Stimulated activated CD4-positive, alpha-beta T cell treated with anti-CD3 and anti-CD28 coated beads, Interleukin-2, amount 100 ng/mL, for 4 hours (primary cell): ENCODE measurements at places on chromosomes 2 and 18.

DNA sequence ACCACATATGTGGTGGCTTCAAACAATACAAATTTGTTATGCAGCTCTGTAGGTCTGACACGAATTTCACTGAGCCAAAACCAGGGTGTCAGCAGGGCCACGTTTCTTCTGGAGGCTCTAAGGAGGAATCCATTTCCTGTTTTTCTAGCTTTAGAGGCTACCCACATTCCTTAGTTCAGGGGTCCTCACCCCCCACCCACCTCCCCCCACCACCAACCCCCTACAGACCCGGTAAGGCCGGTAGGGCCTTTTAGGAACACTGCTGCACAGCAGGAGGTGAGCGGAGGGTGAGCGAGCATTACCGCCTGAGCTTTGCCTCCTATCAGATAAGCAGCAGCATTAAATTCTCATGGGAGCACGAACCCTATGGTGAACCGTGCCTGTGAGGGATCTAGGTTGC is 10.6 kb upstream of the SLC39A10 start:
- DNase-seq: no peak

- no peak for DNase-seq
Observed at GRCh38 chr18:75192899-75193298, 16.0 kb downstream of the PTGR3 start.

GRCh38 chr18:1147730-1148129 is 243.1 kb downstream of the ADCYAP1 start:
- DNase-seq: no peak

DNA sequence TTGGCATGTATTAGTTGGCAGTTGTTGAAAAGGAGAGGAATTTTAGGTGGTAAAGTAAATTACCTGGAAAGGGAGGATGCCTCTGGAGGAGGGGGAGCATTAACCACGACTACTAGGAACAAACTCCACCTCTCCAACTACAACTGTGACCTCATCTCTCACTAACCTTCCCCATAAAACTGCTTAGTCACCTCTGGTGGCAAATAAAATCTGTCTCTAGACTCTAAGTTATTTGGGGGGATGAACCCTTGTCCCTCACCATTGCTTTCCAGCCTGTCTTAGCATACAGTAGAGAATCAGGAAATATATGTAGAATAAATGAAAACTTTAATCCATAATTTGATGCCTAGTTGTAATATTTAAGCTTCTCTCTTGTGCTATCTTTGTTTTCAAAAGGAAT is 27.6 kb upstream of the MYO1B start:
- no peak for DNase-seq

- no peak for DNase-seq
Observed at GRCh38 chr18:27771571-27771970, 405.4 kb downstream of the CDH2 start.

DNA sequence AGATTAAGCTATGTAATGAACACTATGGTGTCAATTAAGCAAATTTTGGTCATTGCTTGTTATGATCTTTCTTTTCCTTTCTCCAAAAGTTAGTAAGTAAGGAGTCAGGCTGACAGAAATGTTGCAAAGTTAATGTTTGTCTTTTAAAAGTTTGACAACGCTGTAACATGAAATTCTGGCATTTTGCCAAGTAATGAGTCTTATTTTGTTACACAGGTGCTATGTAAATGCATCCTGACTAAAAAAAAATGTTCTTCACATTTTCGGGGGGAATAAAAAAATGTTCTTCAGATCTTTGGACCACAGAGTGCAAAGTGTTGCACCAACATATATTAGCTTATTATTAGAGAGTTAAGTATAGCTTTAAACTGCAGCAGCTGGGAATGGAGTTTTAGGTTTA is 54.8 kb upstream of the PROKR1 start:
- no peak for DNase-seq

DNA sequence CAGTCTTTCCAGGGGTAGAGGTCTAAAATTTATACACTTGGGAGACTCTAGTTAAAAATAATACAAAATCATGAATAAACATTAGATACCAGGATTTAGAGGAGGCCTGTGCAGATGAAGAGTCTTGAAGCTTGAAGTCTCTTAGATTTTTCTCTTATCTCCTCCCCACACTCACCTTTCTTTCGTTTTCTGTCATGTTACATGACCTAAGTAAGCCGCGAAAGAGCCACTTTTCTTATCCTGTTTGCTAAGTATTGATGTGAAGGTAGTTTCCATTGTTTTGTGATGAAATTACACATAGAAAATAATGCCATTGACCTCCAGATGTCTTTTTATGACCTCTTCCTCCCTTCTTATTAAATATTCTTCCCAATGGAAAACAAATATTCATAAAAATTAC is 367.8 kb downstream of the LRRTM1 start:
- no peak for DNase-seq

DNA sequence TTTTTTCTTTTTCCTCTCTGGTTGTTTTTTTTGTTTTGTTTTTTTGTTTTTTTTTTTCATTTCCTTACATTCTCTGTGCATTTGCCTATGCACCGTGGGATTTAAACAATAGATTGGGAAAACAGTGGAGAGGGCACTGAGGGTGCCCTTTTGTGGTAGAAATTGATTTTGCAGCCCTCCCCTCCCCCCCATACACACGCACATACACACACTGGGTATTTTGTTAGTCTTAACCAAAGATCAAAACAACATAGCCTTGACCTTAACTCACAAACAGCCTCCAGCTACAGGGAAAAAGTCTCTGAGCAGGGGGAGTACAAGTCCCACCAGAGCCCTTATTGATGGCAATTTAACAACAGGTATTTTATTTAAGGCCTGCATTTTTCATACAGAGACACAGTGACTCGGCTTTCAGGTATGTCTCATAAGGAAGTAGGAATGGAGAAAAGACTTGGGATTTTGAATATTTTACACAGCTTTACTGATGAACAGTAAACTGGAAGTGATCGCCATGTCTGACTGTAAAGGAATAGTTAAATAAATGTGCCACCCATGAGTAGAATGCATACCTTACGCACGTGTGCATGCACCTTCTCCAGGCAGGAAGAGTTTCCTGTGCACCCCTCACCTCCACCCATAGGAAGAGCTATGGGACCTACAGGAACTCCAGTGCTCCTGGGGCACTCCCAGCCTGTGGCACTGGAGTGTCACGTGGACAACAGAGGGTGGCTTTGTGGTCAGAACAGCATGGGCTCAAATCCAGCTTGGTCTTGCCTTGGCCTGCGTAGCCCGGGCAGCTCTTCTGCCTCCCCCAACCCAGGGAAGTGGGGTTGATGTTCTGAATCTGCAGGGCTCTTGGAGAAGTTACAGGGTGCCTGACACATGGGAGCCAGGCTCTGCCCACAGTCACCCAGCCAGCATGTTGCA is 266.4 kb downstream of the ANAPC1 start:
- DNase-seq: no peak

DNA sequence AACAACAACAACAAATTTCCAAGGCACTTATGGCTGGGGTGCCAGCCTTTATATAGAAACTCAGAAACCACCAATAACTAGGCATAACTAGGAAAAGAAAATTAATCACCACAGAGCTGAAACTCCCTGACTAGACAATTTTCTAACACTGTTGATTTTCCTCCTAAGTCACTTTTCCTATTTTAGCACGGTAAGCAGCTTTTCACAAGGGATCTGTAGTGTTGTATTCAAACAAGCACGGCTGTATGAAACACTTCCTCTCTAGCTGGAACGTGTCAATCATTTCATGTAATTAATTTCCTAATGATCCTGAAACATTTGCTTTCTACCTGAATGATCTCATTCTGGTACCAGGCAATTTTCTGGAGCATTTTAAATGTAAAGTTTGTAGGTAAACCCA is 645.0 kb downstream of the IRS1 start:
- DNase-seq: no peak

DNA sequence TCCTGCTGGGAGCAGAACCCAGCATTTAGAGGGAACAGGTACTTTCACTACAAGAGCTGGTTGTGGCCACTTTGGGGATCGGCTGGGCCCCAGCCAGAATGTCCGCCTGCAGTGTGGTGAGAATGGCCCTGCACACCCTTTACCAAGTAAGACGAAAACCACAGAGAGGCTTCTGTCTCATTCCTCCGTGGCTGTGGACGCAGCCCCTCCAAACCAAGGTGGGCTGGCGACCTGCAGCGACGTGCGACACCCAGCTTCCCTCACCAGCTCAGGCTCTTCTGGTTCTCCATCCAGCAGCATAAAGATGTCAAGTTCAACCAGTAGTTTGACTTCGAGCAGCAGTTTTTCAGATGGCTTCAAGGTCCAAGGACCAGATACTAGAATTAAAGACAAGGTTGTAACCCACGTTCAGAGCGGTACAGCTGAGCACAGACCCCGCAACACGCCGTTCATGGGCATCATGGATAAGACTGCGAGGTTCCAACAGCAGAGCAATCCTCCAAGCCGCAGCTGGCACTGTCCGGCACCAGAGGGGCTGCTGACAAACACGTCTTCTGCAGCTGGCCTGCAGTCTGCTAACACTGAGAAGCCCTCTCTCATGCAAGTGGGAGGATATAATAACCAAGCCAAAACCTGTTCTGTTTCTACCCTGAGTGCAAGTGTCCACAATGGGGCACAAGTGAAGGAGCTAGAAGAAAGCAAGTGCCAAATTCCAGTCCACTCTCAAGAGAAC is 56.2 kb downstream of the WDSUB1 start:
- DNase-seq: no peak

- no peak for DNase-seq
Observed at GRCh38 chr18:43079422-43079821, 36.1 kb downstream of the RIT2 start.

DNA sequence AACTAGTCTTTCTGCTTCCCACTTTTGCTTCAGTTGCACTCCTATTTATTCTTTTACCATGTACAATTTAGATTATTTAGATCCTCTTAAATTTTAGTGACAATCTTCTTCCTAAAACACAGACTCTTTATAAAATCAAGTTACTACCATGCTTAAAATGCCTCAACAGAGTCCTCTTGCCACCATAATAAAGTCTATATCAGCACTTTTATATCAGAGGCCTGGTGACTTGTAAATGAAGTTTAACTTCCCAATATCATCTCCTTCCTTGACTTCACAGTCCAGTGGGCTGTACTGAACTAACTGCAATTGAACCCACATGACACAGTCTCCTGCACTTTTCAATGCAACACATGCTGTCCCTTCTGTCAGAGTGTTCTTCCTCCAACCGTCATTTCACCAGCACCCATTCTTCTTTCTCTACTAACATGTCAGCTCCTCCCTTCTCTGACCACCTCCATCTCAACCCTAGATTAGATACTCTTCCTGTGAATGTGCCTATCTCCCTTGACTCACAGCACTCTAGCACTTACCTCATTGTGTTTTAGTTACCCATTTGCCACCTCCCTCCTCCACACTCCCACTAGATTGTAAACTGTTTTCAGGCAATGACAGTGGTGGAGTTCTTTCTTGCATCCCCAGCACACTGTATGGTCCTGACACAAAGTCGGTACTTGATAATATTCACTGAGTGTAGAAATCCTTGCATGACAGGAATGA is 414.9 kb downstream of the SATB2 start:
- DNase-seq: no peak

DNA sequence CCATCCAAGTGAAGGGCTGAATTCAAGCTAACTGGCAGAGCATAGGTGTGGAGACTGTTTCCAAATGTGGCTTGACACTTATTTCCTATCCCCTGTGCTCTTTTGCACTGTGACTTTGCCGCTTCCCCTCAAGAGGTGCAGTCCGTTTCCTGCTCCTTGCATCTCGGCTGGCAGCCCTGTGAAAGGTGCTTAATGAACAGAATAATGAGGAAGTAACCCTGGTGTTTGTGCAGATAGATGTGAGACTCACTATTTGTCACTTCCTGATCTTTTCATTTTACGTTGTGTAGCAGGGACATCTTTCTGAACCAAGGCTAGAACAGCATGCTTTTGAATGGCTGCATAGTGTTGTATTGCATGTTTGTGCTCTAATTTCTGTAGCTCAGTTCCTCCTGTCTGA is 60.8 kb downstream of the CEP192 start:
- no peak for DNase-seq

DNA sequence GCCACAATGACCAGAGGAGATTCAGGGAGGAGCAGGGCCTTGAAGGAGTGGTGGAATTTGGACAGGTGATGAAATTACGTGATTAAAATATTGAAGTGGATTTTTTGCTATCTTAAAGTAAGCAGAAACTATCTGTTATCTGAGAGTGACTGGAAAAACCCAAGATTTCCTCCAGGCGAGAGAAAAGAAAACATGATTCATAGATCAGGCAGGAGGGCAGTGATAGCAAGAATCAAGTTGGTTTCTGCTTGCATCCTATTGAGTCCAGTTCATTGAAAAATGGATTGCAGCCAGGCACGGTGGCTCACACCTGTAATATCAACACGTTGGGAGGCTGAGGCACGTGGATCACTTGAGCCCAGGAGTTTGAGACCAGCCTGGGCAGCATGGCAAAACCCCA is 127.8 kb downstream of the NXPH2 start:
- no peak for DNase-seq

DNA sequence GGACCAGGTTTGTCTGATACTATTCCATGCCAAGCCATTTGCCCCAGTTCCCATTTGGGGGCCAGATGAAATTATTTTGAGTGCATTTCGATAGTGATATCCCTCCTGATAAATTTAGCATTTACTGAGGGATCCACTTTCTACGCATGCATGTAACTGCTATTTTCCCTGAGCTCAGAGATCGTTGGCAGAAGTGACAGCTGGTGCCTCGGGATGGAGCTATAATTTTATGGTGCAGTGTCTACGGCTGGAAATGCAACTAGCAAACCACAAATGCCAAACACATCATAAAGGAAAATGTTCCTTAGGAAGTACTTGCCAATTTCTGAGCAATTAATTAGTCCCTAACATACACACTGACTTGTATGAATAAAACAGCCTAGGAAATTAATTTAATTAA is 254.8 kb downstream of the SLC8A1 start:
- no peak for DNase-seq

DNA sequence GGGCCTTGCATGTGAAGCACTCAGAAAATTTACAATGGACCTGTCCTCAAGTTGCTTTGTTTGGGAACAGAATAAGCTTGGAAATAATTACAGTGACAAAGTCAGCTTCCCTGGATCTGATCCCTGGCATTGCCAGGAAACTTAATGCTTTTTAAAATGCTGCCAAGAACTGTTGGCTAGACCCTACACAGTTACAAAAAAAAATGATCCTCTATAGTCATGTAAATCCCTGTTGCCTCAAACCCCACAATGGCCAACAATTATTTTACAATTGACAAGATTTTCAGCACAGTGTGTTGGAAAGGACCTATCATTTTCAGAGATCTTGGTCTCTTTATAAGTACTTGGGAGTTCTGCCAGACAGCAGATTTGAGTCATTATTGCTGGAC is 470.4 kb upstream of the ACVR2A start:
- DNase-seq: no peak

- DNase-seq: no peak
Observed at GRCh38 chr18:63090334-63090733, 229.2 kb downstream of the BCL2 start.

GRCh38 chr2:18980786-18981430 is 377.5 kb downstream of the OSR1 start:
- DNase-seq: no peak
